ENCODE measurements at places on chromosomes 6 and 20.
A peak's percentile ranks its signal among the peaks of the same experiment; 100 is the strongest.

- DNase-seq = no peak
Observed at GRCh38 chr20:5511930-5512329, 195.2 kb upstream of the PROKR2 start.

- DNase-seq = no peak
Observed at GRCh38 chr6:26493258-26493657, 6.8 kb upstream of the BTN1A1 start.

DNA sequence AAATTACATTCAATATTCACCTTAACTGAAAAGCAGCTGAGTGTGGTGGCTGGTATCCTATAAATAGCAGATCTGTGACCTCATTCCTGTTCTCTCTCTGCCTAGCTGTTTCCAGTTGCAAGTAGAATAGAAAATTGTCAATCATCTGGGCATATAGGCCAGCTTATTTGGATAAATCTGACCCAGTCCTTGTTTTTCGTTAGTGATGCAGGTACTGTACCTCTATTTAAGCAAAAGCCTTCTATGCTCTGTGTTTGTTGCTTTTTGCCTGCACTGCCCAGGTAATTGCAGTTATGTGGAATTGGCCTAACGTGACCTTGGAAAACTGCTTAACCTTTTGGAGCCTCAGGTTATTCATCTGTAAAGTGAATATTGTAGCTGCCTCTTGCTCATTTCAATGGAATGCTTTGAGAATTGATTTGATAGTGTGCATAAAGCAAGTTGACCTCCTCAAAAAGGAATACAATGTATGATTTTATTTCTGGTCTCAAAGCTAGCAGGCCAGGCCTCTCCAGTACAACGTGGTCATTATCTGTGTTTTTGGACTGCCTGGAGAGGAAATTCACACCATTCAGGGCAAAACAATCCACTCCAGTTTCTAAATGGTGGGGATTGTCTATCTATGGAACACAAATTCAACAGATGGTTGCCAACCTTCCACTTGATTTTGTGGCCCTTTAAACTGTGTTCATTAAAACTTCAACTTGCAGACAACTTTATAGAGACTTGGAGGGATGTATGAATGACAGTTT, 508.7 kb upstream of the CITED2 start:
- DNase-seq = no peak

GRCh38 chr20:57663241-57663640, 43.0 kb upstream of the ZBP1 start:
- DNase-seq = no peak

DNA sequence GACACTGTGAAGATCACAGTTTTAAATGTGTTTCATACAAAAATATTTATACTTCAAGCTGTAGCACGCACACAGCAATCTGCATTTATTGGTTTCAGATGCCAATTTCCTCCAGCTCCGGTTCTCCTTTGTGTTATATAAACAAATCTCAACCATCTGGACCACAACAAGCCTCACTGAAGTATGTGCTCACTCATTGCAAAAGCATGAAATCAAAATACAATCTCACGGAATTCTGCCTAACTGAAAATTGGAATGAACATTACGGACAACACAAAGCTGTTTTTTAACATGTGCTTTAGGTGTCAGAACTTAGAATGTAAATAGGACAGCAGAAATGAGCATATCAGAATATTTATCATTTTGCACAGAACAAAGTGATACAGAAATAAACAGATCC, 38.0 kb downstream of the RCAN2 start:
- DNase-seq = no peak

DNA sequence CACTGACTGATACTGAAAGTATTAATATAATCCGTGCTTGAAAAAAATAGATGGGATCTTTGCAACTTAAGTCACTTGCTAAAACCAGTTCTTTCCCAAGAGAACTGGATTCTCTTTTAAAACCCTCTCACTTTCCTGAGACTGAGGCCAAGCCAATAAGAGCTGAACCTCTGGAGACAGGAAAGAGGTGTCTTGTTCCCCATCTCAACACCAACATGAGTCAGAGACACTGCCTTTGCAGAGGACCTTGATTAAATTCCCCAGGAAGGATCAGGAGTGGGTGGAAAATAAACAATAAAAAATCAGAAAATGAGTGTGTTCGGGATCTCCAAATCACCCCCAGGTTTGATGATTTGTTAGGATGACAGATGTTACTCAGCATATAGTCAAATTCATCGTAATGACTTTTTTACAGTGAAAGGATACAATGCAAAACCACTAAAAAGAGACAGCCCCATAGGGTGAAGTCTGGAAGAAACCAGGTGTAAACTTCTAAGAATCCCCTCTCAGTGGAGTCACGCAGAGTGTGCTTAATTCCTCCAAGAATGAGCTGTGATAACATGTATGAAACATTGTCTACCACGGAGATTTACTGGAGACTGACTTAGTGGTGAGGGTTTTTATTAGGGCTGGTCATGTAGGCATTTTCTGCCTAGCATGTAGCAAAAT, 122.8 kb upstream of the BEND3 start:
- no peak for DNase-seq

- no peak for DNase-seq
Observed at GRCh38 chr20:64010711-64011237, 25.2 kb upstream of the C20orf204 start.

DNA sequence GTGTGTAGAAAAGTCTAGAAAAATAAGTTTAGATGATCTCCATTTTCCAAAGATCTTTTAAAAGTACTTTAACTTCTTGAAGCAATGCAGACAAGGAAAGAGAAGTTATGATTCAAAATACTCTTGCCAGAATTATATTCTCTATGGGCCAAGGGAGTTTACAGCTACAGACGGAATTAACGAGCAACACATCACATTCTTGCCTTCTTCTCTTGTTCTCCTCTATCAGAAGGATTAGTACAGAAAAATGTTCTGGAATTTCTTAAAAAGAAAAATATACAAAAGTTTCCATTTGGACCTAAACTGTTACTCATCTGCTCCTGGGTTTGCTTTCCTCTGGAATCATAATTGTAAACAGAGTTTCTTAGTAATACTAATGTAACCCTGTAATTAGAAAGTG, 284.7 kb upstream of the HSF2 start:
- no peak for DNase-seq

GRCh38 chr20:6081236-6081635, 27.4 kb upstream of the LRRN4 start:
- DNase-seq = no peak

DNA sequence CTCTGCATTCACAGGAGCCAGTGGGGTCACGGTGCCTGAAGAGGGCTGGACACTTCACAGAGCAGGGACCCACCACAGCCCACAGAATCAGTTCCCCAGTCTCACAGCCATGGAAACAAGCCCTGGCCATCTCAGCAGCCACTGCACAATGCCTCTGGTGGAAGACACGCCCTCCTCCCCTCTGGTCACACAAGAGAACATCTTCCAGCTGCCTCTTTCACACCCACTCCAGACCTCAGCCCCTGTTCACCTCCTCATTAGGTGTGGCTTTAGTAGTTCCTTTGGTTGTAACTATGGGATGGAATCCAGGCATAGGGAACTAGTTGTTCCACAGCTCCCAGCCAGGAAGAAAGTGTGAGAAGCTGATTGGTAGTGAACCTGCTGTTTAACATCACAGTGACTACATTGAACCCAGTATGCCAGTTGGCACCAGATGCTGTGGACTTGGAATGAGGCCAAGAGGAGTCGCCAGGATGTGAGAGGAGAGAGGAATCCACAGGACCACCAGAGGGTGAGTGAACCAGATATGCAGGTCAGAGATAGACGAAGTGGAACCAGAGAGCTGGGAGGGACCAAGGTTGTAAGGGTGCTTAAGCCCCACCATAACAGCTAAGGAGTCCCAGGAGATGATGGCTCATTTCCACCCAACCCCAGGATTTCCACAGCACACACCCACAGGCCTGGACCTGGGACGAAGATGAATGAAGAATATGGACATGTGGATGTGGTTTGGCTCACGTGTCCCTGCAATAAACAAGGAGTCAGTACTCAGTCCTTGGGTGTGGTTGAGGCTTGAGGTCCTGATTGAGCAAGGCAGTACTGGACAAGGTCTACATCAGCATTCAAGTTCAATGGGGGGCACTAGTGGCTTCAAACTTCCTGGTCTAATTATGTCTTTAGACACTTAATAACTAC, 8.8 kb upstream of the BTN3A3 start:
- DNase-seq = no peak

DNA sequence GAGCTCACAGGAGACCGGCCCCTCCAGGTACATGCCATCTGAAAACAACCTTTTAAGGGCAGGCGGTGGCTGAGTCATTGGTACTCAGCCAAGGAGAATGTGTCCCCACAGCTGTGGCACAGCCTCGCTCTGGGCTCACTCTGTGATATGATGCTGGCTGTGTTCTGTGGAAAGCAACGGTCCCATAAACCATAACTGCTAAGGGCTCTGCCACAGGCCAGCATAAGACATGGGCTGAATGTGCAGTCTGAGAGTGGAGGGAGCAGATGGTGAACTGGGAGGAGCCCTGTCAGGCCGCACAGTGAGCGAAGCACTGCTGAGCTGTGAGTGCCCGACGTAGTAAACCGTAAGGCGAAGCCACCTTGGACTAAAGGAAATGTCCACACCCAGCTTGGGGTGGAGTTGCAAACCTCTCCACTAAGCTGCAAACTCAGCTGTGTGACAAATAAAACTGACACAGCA, 375.8 kb downstream of the THBS2 start:
- DNase-seq = no peak

- DNase-seq = no peak
Observed at GRCh38 chr6:470901-471448, 79.4 kb downstream of the IRF4 start.

- DNase-seq = no peak
Observed at GRCh38 chr6:106080763-106081095, 5.4 kb upstream of the PRDM1 start.

DNA sequence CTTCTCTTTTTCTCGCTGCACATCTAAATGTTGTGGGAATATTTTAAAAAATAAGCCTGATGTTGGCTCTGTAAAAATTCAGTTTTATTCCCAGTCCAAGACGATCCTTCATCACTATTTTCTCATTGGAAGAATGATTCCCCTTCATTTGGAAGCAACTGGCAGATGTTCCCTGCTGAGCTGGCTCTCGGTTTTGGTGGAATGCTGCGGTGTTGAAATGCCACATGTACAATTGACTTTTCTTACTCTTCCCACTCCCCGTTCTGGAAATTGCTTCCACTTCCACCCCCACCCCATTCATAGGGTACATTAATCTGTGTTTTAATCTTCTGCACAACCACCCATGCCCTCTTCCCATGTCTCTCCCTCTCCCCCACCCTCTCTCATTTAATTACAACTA, 496.3 kb upstream of the MAP3K7 start:
- DNase-seq = no peak

DNA sequence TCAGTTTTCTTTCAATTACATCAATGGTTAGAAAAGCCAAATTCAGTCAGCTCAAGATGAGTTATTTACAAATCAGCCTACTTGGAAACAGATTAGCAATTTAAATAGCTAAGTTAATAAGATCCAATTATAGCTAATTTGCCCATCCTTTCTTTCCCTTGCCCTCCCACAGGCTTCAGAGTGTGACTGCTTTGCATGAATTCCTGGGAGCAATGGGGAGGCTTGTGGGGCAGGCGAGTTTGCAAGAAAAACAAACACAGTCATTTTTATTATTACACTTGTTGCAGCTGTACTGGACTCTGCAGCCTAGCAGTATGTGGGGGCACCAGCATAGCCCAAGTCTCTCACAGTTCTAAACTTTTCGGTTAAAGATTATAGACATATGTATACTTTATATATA, 219.0 kb downstream of the NKAIN2 start:
- no peak for DNase-seq

- DNase-seq = peak; percentile 26
Observed at GRCh38 chr6:163554663-163555062, 140.1 kb downstream of the QKI start.

DNA sequence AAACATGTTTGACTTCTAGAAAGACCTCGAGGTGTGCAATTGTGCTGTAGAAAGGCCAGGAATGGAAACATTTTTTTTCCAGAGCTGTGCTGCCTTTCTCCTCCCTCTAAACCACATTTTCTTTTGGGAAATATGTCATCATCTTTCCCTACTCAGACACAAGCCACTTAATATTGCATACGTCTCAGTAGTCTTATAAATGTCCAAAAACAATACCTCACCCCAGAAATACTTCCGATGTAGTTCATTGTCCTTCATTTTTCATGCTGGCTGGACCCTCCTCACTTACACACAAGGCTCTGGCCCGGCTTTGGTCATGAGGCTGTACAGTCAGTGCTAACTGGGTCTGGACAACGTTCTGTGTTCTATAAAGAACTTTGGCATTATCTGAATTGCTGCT, 126.4 kb downstream of the SCML4 start:
- DNase-seq = no peak

GRCh38 chr6:53330137-53330536, 18.6 kb downstream of the ELOVL5 start:
- no peak for DNase-seq

- no peak for DNase-seq
Observed at GRCh38 chr20:10652660-10653261, 21.0 kb downstream of the JAG1 start.

DNA sequence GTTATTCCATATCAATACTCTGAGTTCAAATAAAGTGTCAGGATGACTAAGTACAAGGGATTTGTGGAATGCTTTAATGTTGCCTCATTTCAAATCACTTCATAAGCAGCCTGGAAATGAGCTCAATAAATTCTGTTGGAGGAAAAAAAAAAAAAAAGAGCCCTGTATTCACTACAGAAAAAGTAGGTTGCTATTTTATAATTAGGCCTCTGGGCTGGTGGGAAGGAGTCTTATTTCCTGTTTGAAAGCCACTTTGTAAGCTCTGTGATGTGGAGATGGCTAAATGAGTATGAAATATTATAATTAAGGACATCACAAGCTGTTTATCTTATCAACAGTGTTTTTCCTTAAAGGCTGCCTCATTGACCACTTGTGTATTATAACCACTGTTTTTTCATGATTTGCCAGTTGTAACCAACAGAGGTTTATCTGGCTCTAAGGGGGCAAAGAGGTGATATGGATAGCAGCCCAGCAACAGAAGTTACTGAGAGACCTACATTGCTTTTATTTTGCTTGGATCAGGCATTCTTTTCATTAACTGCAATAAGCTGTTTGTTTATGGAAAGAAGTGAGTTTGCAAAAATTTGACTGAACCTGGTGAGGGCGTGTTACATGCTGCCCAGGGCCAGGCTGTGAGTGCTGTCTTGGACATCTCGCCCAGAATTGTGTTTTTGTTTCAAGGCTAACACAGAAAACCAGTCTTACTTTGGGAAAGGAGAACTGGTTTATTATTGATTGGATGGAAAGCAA, 563.3 kb upstream of the MAP3K7 start:
- DNase-seq = no peak

DNA sequence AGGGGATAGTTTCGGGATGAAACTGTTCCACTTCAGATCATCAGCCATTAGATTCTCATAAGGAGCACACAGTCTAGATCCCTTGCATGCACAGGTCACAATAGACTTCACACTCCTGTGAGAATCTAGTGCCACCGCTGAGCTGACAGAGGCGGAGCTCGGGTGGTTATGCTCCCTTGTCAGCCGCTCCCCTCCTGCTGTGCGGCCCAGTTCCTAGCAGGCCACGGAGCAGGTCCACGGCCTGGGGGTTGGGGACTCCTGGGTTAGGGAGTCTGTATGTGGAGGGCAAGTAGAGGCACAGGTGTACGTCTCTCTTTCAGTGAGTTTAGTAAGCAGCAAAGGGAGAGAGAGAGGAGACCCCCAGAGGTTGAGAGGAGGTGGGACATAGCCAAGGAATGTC, 30.5 kb upstream of the MDFI start:
- no peak for DNase-seq
